LHCN-M2 (cell line): ENCODE measurements at places on chromosomes 16 and 17.

DNA sequence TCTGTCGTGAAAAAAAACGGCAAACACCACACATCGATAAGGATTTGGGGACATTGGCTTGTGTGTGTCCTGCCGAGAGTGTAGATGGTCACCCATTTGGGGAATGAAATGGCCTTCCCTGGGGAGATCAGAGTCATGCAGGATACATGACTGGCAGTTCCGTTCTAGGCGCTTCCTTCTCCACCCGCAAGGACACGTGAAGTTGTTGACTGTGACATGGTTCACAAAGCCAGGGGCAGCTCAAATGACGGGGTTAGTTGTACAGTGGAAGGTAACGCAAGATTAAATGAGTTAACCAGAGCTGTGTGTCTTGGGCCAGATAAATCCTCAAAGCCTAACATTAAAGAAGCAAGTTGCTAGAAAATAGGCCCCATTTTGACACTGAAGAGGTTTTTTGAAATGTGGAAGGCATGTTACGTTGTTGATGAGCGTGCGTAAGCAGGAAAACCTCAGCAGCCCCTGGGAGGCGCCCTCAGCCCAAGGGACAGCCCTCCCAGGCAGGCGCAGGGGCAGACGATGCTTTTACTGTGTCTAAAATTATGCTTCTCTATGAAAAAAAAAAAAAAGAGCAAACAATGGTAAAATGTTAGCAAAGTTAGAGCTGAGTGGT is 35.9 kb upstream of the CHMP6 start:
- no peak for DNase-seq

DNA sequence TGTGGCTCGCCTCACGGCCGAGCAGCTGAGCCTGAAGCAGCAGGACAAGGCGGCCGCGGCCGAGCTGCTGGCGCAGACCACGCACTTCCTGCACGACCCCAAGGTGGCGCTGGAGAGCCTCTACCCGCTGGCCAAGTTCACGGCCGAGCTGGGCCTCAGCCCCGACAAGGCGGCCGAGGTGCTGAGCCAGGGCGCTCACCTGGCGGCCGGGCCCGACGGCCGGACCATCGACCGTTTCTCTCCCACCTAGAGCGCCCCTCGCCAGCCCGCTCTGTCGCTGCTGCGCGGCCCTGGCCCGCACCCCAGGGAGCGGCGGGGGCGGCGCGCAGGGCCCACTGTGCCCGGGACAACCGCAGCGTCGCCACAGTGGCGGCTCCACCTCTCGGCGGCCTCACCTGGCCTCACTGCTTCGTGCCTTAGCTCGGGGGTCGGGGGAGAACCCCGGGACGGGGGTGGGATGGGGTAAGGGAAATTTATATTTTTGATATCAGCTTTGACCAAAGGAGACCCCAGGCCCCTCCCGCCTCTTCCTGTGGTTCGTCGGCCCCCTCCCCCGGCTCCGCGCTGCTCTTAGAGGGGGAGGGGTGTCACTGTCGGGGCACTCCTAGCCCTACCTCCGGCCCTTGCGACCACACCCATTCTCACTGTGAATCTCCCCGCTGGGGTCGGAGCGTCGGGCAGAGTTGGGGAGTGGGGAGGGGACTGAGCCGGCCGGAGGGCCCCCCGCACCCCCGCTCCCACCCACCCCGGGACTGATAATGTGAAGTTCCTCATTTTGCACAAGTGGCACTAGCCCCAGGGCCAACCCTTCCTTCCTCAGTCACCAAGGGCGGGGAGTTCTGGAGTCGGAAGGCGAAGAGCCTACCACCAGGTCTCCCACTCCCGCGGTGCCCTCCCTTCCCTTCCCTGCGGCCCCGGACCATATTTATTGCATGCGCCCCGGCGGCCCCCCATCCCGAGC is 4.0 kb downstream of the HIC1 start:
- no peak for DNase-seq

DNA sequence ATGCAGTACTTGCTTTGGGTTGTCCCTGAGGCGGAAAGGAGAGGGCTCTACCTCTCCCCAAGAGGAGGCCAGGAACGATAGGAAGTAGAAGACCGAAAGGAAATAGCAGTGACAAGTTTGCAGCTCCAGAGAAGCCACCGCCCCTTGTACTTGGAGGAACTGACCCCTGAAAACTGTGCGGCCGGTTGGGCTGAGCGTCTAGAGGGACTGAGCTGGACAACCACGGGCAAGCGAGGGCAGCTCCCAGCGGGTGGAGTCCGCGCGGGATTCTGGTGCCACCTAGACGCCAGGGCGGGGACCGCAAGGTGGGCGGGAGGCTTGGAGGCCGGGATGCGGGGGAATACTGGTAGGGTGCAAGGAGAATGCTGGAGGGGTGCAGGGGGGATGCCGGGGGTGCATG is 1.3 kb upstream of the SLC6A4 start:
- DNase-seq: peak; percentile 46

DNA sequence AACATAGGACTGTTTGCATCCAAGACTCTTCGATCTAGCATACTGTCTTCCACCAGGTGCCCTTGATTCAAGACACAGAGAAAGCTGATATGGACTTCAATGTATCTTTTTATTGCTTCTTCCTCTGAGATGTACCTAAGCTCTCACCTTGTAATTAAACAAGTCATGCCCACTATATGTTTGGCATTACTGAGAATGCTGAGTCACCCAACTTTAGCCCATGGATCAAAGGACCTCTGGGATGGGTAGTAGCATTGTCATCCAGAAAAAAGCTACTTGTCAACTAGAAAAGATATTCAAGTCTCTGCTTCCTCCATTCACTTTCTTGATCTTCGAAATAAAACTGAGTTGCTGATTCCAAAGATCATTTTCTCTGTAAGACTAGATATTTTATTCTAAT is 37.8 kb downstream of the CDH8 start:
- no peak for DNase-seq

DNA sequence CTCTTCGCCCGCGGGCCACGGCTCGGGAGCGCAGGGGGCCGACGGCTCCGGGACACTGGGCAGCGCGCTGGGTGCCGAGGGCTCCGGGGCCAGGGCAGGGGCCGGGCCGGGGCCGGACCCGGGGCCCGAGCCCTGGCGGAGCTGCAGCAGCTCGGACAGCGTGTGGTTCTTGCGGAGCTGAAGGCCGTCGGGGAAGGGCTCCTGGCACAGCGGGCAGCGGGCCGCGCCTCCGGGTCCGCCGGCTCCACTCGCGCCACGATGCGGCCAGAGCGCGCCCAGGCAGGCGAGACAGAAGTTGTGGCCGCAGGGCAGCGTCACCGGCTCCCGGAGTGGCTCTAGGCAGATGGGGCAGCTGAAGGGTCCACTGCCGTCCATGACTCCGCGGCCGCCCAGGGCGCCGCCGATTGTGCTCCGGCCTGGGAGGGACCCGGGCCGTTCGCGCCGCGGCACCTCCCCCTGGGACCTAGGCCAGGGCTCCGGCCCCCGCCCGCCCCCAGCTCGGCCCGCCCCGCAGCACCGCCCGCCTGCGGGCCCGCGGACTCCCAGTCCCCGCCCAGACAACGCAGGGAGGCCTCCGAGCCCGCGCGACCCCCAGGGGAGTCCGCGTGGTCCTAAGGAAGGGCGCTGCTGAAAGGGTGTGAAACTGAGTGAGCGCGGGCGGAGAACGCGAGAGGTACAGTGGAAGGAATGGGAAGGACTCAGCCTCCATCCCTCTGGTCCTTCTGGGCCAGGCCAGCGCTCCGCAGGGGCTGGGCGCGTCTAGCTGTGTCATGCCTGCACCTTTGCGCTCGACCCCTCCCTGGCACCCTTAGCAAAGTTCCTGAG is at the start of gene TRIM47:
Gene TRIM47 (minus strand): TSS at position 408 of the 825 bp plus-strand sequence. CDS start 33 bp downstream, at position 375.
- peak; percentile 50 for DNase-seq
